ENCODE measurements at places on chromosomes 3 and 15.

DNA sequence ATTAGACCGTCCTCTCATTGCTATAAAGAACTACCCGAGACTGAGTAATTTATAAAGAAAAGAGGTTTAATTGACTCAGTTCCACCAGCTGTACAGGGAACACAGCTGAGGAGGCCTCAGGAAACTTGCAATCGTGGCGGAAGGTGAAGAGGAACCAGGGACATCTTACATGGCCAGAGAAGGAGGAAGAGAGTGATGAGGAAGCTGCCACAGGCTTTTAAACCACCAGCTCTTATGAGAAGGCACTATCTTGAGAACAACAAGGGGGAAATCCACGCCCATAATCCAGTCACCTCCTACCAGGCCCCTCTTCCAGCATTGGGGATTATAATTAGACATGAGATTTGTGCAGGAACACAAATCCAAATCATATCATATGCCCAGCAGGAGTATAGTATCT, 138.5 kb downstream of the ALCAM start:
- no peak for DNase-seq

GRCh38 chr3:79766496-79767193, 1.2 kb downstream of the ROBO1 start:
- DNase-seq, result no peak

DNA sequence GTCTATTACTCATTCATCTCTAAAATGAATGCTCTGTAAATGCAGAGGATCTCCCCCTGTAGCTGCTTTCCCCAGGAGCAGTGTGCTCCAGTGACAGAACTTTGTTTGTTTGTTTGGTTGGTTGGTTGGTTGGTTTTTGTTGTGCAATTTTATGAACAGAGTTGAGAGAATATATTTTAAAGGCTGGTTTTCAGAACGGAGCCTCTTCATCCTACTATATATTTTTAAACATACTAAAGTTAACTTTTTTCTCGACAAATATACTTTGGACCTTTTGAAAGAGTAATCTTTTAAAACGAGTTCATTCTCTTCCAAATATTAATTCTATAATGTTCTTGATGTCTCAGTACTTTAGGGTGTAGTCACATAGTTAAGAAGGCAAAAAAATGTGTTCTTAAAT, 20.2 kb downstream of the RYR3 start:
- DNase-seq, result no peak

- DNase-seq, result no peak
Measured at GRCh38 chr15:84400017-84400740, 164.6 kb downstream of the GOLGA6L4 start.

GRCh38 chr3:95705786-95706418, 1108.5 kb upstream of the EPHA6 start:
- DNase-seq, result peak; percentile 0

- no peak for DNase-seq
Measured at GRCh38 chr3:94513600-94513999, 450.7 kb downstream of the NSUN3 start.

- no peak for DNase-seq
Measured at GRCh38 chr15:69478259-69478781, 25.7 kb downstream of the RPLP1 start.

- DNase-seq, result no peak
Measured at GRCh38 chr3:23036728-23037127, 166.4 kb upstream of the UBE2E2 start.

GRCh38 chr3:89360156-89360555, 252.7 kb downstream of the EPHA3 start:
- no peak for DNase-seq

GRCh38 chr3:128835096-128835495, 44.3 kb upstream of the ACAD9 start:
- no peak for DNase-seq

DNA sequence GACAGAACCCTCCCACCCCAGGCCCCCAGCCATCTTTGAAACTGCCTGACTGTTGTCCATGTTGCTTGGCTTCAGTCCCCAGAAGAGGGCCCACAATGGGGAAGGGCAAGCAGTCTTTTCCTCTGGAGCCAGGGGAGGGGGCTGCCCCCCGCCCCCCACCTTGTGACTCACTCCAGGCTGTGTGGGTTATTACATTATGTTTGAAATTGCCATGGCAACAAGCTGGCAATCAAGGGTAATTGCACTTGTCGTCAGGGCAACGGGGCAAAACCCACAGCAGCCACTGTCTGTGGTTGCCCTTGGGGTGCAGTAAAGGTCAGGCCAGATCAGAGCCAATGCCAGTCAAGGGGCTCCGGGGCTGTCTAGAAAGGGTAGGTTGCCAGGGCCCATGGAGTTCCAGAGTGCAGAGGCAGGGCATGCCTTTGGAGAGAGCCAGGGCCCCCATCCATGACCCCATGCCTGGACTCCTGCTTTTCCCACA, 3.1 kb upstream of the CAMKV start:
- peak; percentile 9 for DNase-seq

DNA sequence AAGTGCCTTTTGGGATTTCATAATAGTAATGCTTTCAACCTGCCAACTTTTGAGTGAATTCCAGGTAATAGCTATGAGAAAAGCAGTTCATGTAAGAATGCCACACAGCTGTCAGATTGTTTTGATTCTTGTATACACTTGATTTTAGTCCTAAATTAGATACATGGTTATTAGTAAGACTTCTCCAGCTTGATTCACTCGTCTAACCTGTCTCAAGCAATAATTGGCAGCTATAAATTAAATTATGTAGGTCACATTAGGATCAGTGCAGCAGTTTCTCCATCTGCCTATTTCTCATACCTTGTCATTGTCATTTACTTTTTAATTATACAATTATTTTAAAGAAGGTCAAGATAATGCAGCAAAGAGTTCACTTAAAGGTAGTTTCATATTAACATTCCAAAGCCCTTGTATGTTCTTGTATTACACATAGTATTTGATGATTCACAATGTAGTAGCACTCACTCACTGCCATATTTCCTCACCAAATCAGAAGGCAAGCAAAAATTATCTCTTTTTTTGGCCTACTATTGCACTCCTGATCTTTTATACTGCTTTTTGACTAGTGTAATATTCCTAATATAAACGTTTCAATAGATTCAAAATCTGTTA, 10.9 kb upstream of the CRYBG3 start:
- no peak for DNase-seq

GRCh38 chr3:38643592-38643991, 5.9 kb downstream of the SCN5A start:
- no peak for DNase-seq

GRCh38 chr3:120497818-120498217, 47.0 kb upstream of the FSTL1 start:
- no peak for DNase-seq

DNA sequence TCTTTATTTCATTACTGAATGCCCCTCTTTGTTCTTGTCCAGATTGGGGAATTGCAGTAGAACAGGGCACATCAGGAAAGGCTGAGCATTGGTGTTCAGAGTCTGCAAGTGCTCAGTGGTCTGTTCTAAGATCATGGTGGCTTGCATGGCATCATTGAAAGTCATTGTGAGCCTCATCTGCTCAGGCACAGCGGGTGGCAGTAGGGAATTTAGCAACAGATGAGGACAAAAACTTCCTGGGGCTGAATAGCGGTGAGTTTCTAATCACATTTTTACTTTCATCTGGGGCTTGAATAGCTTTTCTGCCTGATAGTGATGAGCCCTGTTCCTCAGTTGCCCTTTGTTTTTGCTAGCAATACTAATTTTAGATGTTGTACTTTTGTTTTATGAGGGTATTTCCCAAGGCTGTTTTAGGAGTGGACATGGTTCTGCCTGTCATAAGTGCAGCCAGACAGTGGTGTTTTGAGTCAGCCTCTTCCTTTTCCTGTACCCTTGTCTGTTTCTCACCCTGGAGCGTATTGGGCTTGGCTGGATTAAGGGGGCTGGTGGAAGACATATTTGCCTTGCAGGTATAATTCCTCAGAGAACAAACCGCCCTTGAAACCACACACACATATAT, 127.2 kb upstream of the IL12A start:
- no peak for DNase-seq

GRCh38 chr3:195250473-195251251, 20.3 kb downstream of the XXYLT1 start:
- no peak for DNase-seq

DNA sequence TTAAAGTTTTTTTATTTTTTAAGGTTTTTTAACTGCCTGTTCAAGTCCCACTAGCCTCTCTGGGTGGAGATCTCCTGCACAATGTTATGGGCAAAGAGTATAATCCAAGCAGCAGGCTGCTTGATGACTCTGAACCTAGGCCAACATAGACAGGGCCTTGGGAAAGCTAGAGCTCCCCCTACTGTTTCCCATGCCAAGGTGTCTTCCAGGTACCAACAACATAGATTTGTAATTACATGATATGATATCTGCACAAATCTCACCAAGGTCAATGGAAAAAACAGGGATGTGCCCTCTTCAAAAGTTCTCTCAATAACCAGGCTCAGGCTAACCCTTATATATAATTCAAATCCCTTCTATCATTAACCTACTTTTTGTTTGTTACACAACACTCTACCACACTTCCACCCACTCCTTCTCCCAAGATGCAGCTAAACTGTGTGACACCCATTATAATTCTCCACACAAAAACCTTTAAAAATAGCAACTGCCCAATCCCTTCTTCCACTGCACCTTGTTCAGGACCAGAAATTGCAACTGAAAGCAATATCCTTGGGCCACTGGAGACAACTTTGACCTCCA, 43.8 kb downstream of the RBM15B start:
- peak; percentile 24 for DNase-seq
